ENCODE measurements at places on chromosomes 3 and 15.

- no peak for DNase-seq
These were observed 55.9 kb upstream of the PLCL2 start for GRCh38 chr3:16828815-16829214.

- no peak for DNase-seq
These were observed 65.3 kb upstream of the FSTL1 start for GRCh38 chr3:120516136-120516535.

DNA sequence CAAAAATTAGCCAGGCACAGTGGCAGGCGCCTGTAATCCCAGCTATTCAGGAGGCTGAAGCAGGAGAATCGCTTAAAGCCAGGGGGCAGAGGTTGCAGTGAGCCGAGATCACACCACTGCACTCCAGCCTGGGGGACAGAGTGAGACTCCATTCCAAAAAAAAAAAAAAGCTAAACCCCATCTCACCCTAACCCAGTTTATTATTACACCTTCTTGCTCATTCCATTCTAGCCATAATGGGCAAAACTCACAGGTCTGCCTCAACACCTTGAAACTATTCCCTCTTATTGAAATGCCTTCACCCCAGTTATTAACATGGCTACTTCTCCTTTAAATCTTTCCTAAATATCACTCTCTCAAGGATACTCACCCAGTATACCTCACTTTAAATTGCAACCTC is 4.1 kb downstream of the SETD2 start:
- DNase-seq = no peak

DNA sequence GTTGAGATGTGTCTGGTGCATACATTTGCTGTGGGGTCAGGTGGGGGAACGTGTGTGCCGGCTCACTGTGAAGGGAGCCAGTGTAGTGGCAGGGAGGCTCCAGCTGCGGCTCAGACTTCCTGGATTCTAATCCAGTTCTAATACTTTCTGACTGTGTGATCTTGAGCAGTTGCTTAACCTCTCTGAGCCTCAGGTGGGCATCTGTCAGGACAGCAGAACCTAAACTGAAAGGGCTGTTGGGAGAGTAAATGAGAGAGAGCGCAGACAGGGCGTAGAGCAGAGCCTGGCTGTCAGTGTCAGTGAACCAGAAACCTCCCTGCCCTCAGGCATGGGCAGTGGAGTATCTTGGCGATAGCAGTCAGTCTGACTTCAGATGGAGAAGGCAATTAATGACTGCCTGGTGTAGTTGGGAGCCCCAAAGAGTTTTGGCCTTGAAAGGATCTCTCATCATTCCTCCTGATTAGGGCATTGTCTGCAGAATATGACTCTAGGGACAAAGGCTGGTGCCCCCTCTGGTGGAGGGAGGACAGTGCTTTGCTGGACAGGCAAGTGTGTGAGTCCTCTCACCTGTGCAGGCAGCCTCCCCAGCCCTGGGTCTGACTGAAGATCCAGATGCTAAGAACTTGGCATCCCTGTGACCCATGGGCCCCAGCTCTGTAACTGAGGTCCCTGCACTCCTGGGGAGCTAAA is 9.6 kb downstream of the KBTBD13 start:
- DNase-seq = no peak

- no peak for DNase-seq
These were observed 184.9 kb upstream of the LRRC3B start for GRCh38 chr3:26437678-26438077.

DNA sequence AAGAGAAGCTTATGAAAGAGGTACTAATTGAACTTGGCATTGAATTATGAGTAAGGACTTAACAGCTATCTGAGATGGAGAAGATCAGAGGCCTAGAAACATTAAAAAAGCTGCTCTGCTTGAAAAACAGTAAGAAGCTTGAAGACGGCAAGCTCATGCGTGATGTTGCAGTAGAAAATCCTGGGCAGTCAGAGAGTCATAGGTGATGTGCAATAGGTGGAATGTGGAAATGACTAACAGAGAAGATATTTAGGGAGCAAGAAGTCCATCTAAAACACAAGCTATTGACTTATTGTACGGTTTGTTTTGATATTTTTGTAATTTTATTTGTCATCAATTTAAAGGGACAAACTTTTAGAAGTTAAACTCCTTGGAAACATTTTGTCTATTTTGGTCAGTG is 1101.4 kb downstream of the ROBO2 start:
- no peak for DNase-seq

DNA sequence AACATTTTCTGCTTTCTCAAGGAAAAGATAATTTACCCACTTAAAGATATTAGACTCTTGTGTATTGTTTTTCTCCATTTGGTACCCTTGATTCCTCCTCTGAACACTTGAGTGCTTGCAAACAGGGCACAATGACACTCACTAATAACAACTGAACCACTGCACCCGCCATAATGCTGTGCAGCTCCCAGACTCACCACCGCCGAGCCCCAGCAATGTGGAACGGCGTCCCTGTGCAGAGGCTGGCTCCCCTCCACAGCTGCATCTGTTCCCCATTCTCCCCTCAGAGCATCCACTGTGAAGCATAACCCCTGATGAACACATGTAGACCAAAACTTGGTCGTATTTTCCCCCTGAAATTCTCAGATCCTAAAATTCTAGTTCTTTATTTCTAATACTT is 276.2 kb upstream of the PLSCR5 start:
- no peak for DNase-seq
